Central memory CD4-positive, alpha-beta T cell (primary cell): ENCODE measurements at places on chromosomes 5 and 9.

- DNase-seq, result no peak
Observed at GRCh38 chr5:108720391-108720790, 27.3 kb upstream of the FER start.

GRCh38 chr9:19926774-19927173, 137.9 kb upstream of the SLC24A2 start:
- no peak for DNase-seq

DNA sequence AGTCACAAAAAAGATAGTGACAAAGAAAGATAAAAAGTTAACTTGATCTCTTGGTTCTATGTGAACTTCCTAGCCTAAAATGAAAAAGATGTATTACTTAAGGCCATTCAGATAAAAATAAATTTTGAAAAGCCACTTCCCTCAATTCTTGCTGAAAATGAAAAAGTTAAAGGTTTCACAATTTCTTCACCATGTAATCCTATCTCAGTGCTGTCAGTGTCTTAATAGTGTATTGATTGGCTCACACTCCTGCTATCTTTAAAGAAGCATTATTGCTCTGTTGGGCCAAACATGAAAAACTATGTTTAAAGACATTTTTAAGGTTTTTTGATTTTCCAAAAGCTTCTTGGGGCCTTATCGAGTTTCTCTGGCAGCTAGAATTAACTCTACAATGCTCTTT, 18.1 kb upstream of the EGFLAM start:
- no peak for DNase-seq

DNA sequence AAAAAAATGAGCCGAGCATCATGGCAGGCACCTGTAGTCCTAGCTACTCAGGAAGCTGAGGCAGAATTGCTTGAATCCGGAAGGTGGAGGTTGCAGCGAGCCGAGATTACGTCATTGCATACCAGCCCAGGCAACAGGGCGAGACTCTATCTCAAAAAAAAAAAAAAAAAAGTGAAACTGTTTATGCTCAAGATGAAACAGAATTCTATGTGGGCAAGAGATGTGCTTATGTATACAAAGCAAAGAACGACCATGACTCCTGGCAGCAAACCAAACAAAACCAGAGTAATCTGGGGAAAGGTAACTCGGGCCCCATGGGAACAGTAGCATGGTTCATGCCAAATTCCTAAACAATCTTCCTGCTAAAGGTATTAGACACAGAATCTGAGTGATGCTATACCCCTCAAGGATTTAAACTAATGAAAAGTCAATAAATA, 32.6 kb upstream of the PLAC8L1 start:
- DNase-seq, result no peak

DNA sequence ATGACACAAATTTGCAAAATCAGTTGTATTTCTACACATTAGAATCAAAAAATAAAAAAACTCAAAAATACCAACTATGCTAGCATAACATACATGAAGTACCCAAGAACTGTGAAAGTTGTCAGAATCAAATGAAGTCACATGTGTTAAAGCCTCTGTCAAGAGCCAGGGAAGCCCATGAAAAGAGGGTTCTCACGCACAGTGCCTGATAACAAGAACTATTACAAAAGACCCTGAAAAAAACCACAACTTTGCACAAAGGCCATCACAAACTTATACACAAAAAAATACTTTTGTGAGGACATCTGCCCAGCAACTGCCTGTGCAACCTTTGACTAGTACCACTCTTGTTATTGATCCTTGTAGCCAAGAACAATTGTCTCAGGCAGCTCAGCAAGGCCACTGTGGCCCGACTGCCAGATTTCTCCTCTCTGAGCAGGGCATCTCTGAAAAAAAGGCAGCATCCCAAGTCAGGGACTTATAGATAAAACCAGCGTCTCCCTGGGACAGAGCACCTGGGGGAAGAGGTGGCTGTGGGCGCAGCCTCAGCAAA, 28.9 kb upstream of the HNRNPA0 start:
- DNase-seq, result no peak

DNA sequence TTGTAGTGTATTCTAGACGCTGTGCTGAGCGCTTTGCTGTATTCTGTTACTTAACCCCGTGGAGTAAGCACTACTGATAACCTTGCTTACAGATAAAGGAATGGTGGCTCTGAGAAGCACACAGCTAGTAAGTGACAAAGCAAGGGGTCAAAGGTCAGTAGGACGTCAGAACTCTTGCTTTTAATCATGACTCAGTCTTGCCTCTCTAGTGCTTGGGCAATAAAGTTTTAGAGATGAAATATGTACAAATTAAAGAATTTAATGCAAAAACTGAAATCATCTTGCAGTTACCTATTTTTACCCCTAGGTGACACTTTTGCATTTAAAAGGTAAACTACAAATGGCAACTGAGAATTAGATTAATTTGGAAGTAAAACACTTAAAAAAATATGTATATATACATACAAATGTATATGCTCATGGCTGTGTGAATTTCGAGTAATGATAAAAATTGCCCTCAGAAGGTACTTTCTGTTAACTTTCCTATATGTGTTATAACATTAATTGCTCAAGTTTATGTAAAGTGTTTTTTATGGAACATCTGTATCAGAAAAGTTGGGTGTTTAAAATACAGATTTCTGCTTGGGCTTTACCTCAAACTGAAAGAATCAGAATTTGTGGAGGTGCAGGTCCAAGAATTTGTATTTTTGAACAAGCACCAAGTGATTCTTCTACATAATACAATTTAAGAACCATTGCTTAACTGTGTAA, 175.1 kb upstream of the DAB2 start:
- no peak for DNase-seq

GRCh38 chr9:133191989-133192388, 17.1 kb downstream of the OBP2B start:
- no peak for DNase-seq

DNA sequence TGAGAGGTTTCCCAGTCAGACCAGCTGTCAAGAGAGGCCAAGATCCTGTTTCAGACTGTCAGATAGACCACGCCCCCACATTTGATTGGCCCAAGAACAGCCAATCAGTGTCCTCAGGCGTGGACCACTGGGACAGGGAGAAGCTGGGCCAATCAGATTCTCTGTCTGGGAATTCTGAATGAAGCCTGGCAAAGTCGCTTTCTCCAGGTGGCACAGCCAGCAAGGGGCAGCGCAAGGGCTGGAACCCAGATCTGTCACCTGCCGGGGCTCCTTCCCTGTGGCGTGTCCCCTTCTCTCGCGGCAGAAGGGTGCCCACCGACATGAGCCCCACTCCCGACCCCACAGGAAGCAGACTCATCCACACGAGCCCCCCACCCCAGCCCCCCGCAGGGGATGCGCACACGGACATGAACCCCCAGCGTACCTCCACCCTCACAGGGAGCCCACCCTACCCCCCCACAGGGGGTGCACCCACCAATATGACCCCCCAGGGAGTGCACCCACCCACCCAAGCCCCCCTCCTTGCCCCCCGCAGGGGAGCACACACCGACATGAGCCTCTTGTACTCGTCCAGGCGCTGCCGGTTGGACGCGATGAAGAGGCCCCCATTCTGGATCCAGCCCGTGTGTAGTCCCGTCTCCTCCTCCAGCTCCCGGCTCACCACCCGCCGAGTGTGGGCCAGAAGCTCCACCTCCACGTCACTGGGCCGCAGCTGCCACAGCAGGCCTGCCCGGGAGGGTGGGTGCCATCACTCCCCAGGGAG, 6.1 kb downstream of the SARDH start:
- DNase-seq, result no peak

GRCh38 chr5:96297867-96298266, 135.2 kb downstream of the PCSK1 start:
- DNase-seq, result no peak

DNA sequence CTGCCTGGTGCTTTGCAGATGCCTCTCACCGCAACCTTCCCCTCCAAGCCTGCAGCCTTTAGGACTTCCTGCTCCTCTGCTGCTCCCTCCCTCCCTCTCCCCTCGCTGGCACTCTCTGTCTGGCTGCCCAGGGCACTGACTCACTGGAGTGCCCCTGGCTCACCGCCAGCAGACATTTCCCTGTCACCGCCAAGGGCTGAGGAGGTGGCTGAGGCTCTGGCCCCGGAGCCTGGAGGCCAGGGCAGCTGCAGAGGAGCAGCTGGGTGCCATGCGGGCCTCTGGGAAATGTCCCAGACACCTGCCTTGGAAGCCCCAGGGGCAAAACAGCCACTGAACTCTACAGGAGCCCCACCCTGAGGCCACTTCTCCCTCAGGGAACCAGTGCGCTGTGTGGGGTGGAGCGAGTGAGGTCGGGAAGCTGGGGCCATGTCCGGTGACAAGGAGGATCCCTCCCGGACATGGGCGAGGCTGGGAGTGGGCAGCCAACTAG, 53.4 kb downstream of the TENT4A start:
- no peak for DNase-seq

DNA sequence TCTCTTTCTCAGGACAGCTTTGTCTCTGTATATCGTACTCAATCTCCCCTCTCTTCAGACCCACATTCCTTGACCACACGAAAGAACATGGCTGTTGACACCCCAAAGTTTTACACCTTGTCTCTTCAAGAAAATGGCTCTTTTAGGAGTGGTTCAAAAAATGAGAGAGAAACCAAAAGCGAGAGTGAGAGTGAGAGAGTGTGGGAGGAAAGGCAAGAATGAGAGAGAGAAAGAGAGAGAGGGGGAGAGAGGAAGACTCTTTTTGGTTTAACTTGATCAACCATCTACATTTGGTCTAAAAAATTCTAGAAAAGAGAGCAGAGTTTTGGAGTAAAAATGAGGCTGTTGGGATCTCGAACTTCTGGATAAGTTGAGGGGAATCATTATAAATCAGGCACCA, 581.8 kb upstream of the WWC1 start:
- no peak for DNase-seq

DNA sequence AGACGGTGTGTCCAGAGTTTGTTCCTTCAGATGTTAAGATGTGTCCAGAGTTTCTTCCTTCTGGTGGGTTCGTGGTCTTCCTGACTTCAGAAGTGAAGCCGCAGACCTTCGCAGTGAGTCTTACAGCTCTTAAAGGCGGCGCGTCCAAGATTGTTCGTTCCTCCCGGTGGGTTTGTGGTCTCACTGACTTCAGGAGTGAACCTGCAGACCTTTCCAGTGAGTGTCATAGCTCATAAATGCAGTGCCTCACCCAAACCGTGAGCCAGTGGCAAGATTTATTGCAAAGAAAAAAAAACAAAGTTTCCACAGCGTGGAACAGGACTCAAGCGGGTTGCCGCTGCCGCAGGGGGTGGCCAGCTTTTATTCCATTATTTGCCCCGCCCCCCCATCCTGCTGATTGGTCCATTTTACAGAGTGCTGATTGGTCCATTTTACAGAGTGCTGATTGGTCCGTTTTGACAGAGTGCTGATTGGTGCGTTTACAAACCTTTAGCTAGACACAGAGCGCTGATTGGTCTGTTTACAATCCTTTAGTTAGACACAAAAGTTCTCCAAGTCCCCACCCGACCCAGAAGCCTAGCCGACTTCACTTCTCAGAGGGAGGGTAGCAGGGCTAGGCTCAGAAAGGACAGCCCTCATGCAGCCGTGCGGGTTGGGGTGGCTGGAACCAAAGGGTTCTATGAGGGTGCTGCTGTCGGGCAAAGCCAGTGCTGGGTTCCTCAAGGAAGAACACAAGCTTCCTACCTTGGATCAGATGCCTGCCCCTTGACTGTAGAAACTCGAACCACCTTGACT, 9.1 kb upstream of the RNF130 start:
- no peak for DNase-seq

DNA sequence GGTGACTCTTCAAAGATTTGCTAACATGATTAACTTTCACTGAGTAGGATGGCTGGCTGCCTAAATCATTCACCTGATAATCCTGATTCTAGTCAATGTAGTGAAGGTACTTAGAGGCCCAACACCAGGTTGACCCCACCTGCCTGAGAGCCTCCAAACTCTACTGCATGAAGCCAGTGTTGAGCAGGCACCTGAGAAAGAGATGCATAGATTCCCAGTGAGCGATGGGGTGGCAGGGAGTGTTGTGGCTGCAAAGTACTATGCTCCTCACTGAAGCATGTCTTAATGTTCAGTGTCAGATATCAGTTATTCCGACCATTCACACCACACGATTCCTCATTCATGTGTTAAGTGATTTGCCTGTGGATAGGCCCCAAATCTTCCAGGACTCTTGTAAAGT, 804.4 kb downstream of the TLE4 start:
- no peak for DNase-seq
